Tibial nerve (tissue), 4 donors: ENCODE measurements at places on chromosomes 11 and 22. TPM values are rescaled to one million over a fixed set of nuclear protein-coding genes. Genes with fewer than 3 reads are reported as not detected.

Gene ARSA
- 51.5 TPM for total RNA-seq

Gene GGT5
- 156 TPM for total RNA-seq

Gene SCUBE2
- 3.1 TPM for total RNA-seq

GRCh38 chr11:36451681-36452080 is 58.4 kb downstream of the TRAF6 start:
- no peak for DNase-seq
- no peaks in the 10 kb centered on the region for H3K36me3 ChIP-seq
- H3K4me3 ChIP-seq = no peak overlapping the region
- no peak overlapping the region for H3K27ac ChIP-seq

- no peak overlapping the region for H3K4me3 ChIP-seq
- no peaks in the 10 kb centered on the region for H3K4me1 ChIP-seq
- H3K27me3 ChIP-seq = no peaks in the 10 kb centered on the region
- no peaks in the 10 kb centered on the region for H3K36me3 ChIP-seq
Measured at GRCh38 chr11:20558741-20559140, 40.7 kb upstream of the SLC6A5 start.
